ENCODE measurements at places on chromosomes 5 and 9.

GRCh38 chr5:179142434-179143198, 82.4 kb downstream of the ZNF354C start:
- DNase-seq: no peak

DNA sequence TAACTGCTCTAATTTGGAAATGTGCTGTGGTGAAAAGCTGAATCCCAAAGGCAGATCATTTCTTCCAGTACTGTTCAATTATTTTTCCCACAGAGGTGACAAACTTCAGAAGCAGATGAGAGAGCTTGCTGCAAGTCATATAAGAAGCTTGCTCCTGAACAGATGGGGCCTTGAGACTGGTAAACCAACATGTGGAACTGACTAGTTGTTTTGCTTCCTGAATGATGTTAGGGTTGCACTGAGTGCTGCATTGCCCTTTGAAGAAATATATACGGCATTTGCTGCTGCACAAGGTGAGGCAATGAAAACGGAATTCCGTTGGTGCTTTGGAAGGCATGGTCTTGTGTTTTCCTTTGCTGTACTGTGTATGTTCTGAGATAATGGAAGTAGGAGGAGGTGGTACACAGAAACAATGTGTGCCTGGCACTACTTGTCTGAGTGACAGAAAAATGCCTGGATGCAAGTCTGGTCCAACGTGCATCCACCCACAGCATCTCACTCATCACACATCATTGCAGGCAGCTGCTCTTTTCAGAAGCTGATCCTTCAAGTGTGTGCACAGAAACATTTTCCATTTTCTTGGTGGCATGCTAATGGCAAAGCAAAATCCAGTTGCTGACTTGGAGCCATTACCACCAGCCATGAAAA, 76.9 kb downstream of the ANKH start:
- no peak for DNase-seq

DNA sequence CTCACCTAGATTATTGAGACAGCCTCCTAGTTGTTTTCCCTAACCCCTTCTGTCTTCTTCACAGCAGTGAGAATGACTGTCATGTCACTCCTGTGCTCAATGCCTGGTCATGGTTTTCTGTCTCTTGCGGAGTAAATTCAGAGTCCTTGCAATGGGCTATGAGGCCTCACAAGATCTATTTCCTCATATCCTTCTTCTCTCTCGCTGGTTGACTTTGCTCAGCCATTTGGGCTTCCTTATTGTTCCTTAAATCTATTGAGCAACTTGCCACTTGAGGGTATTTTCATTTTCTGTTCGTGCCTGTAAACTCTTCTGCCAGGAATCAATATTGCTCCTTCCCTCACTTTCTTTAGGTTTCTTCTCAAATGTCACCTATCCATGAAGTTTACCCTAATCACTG, 9.0 kb downstream of the PPP3R2 start:
- DNase-seq: no peak

GRCh38 chr9:137305060-137305797, 3.2 kb upstream of the NRARP start:
- peak; percentile 58 for DNase-seq

- no peak for DNase-seq
Observed at GRCh38 chr5:176144508-176144907, 93.7 kb upstream of the SIMC1 start.

- DNase-seq: peak; percentile 36
Observed at GRCh38 chr5:52989025-52989780, at the start of gene ITGA2. TSS of gene ITGA2 (plus strand) at chr5:52989352. CDS start at chr5:52989469, 117 bp downstream.

DNA sequence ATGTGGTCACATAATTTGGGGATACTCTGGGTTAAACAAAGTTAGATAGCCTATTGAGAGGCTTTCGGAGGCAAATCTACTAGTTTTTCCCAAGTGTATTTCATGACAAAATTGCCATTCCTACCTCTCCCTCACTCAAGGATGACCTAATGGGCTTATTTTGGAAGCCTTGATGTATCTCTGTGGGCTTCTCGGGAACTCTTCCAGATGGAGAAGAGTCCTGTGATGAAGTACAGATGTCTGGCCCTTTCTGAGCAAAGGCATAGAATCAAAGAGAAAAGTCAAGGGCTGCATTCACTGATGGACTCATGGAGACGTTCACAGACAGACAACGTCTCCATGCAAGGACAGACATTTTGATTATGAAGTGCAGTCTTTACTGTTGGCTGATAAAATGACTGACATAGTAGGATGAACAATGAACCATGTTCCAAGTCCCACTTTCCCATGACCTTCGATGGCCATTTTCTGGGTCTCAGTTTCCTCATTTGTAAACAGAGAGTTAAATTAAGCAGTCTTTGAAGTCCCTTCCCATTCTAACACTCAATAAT, 347.2 kb upstream of the CD180 start:
- DNase-seq: no peak

DNA sequence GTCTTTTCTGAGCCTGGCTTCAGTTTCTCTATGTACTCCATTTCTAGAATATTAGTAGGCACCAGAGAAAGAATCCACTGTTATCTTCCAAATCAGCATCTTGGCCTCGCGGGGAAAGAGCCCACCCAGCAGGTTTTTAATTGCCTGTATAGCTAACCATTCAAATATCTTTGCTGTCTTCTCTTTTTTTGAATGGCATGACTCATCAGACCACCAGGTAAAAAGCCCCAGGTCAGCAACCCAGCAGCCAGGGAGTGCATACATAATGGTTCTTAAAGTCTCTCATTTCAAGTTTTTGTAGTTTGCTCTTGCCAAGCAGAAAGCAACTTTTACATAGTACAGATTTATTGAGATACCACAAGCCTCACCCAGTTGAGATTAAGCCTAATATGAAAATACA, 50.7 kb downstream of the TMEM167A start:
- no peak for DNase-seq

- no peak for DNase-seq
Observed at GRCh38 chr5:175772747-175773533, 98.4 kb upstream of the CPLX2 start.

DNA sequence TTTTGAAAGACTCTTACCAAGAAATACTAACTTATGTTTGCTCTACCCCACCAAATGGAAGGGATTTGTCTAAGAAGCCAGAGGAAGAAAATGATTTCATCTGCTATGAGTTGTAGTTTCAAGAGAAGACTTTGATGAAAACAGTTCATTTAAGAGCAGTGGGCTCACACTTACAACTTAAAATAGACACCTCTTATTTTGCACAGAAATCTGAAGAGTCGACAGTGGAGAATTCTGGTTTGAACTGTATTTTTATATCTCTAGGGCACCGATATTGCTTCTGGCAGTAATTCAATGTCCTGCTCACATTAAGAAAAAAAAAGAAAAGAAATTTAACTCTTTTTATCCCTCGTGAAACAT, 1.9 kb upstream of the DAB2 start:
- no peak for DNase-seq

DNA sequence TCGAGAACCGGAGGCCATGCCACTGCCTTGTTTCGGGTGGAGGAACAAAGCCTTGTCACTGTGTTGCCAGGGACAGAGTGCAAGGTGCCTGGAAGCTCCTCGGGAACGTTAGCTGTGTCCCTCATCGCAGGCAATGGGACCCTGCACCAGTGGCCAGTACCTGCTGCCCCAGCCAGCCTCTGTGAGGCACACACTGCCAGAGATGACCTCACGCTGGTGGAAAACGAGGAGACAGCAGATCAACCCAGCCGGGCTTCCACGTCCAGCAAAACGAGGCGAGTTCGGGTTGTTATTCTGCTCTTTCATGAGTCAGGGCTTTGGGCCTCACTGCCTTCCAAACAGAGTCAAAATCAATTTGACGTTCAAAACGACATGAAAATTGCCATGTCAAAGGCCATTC, 104.1 kb downstream of the ADAMTS2 start:
- DNase-seq: peak; percentile 42

DNA sequence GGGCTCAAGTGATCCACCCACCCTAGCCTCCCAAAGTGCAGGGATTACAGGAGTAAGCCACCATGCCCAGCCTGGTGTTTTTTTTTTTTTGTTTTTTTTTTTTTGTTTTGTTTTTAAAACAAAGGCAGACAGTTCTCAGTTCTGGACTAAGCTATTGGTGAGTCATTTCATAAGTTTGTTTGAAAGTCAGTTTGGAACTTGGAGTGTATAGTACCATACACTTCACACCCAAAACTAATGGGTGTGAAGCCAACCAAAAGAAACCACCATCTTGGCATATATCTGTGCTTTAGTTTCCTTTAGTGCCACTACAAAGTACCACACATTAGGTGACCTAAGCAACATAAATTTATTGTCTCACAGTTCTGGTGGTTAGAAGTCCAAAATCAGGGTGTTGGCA, 13.4 kb downstream of the MAST4 start:
- no peak for DNase-seq

DNA sequence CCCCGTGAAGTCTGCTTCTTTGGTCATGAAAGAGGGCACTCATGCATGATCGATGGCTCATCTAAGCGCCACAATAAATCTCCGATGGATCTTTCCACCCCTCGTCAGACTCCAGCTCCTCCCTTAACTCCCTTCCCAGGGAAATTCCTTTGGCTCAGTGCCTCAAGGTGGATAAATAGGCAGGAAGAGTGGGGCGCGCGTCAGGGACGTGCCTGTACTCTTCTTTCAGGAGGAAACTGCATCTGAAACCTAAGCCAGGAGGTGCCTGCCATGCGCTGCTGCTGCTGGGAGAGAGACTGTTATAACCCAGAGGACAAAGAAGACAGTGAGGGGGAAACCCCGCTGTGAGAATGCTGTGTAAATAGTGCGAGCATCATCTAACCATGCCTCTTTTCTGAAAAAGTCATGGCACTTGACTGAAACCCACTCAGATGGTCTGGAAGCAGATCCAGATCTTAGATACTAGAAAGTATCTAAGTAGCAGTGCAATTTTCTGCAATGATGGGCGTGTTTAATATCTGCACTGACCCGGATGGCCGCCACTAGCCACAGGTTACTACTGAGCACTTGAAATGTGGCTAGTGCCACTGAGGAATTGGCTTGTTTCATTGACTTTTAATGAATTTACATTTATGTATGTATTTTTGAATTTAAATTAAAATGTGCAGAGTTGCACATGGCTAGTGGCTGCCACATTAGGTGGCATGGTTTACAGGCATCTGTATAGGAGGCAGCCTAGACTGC, 120.3 kb upstream of the BASP1 start:
- DNase-seq: no peak

GRCh38 chr5:118029807-118030206, 958.5 kb downstream of the DTWD2 start:
- DNase-seq: no peak

DNA sequence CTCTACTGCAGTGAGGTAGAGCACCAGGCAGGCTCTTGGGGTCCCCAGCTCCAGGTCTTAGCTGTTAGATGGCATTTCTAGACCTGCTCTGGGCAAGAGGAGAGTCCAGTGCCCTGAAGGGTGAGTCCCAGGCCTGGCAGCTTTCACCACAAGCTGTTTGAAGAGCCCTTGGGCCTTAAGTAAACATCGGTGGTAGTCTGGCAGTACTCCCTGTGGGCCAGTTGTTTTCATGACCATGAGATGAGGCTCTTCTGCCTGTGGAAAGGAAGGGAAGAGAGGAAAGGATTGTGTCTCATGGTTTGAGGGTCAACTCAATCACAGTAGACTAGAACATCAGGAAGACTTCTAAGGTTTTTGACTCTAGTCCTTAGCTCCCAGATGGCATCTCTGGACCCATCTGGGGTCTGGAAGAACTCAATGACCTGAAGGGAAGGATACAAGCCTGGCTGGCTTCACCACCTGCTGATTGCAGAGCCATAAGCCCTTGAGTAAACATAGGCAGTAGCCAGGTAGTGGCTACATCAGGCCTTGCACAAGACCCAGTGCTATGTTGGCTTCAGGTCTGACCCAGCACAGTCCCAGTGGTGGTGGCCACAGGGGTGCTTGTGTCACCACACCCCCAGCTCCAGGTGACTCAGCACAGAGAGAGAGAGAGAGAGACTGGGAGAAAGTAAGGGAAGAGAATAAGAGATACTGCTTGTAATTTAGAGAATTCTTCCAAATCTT, 114.3 kb upstream of the PCSK5 start:
- no peak for DNase-seq

DNA sequence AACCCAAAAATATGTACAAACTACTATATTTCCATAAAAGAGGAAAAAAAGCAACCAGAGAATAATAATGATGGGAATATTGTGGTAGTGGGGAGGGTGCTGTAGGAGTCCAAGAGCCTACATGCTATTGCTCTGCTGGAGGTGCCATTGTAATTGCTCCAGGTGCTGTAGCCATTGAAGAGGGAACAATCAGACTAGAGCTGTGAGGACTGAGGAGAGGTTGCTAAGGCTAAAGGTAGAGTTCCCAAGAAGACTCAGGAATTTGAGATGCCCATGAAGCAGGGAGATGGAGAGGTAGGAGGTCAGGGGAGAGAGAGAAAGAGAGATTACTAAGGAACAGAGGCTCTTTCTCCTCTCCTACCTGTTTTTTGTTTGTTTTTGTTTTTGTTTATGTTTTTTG, 394.0 kb downstream of the DMRTA1 start:
- no peak for DNase-seq

GRCh38 chr5:140546851-140547507, 483 bp upstream of the EIF4EBP3 start:
- no peak for DNase-seq

- DNase-seq: no peak
Observed at GRCh38 chr9:84330246-84330645, 10.3 kb downstream of the SLC28A3 start.

DNA sequence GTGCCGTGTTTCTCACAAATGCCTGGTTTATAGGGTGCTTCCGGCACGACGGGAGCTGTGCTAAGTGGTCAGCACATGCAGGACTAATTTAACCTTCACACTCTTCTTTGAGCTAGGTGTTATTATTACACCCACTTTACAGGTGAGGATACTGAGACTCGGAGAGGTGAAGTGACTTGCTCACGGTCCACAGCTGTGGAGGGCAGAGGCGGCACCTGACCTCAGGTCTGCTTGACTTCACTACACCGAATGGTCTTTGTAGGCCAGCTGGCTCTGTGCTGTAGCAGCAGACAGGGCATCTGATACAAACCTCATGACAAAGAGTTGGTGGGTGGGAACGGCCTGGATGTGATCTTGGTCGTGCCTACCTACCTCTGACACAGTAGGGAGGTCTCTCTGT, 102.0 kb upstream of the BOD1 start:
- DNase-seq: no peak

DNA sequence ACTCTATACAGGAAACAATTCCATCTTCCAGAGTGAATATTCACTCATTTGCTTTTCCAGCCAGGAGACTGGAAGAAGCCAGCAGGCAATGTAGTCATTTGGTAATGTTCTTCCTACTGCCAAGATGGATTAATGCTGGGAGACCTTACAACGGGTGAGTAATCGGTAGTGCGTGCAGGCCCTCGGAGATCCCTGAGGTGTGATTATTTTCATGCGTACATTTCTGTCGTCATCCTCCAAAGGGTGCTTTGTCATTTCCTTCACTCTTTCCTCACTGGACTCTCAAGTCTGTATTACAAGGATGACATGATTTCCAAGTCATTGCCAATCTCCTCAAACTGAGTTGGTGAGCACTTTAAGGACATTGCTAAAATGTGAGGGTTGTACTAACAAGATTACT, 263.5 kb downstream of the CWC27 start:
- no peak for DNase-seq

- DNase-seq: peak; percentile 75
Observed at GRCh38 chr5:142697356-142698255, 11.7 kb upstream of the FGF1 start.

DNA sequence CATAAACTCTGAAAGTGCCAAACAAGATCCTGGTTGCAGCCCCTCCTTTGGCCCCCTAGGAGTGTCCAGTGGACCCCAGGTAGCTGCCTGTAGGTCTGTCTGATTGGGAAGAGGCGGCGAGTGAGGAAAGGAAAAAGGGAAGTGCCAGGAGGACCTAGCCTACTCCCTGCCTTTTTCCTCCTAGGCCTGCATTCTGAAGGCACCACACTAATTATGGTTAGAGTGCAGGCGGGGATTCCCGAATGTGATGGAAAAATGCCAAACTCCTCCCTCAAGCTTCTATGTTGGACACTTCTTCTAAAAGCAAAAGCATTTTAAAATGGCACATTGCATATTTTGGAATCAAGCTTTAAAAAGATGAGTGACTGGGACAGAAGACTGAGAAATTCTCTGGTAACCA, 83.2 kb upstream of the SMIM15 start:
- DNase-seq: no peak

All from uterus (tissue), 4 donors.